ENCODE measurements at places on chromosomes 16 and 17. TPM values are rescaled to one million over a fixed set of nuclear protein-coding genes. Genes with fewer than 3 reads are reported as not detected.

DNA sequence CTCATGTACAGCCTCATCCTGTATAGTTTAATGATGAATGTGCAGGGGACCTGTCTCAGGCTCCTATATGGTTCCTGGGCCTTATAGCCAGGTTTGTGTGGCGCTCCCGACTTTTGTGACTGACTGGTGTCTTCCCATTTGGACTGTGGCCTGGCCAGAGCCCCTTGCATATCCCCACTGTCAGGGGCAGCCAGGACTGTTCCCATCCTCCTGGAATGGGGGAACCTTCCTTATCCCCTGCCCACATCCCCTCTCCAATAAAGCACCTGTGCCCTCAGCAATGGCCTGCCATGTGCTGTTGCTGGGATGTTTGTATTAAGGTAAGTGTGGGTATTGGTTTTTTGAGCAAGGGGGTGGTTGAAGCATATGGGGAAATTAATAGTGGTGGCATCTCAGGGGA, 2.6 kb downstream of the B3GNT9 start:
- DNase-seq, result peak; percentile 43
- no peaks in the 10 kb centered on the region for H3K27me3 ChIP-seq
- peaks cover 14% of the 10 kb centered on the region for H3K36me3 ChIP-seq
- H3K4me3 ChIP-seq, result no peak overlapping the region
- H3K27ac ChIP-seq, result peak overlapping the region; percentile 65
- peaks cover 21% of the 10 kb centered on the region for H3K4me1 ChIP-seq

DNA sequence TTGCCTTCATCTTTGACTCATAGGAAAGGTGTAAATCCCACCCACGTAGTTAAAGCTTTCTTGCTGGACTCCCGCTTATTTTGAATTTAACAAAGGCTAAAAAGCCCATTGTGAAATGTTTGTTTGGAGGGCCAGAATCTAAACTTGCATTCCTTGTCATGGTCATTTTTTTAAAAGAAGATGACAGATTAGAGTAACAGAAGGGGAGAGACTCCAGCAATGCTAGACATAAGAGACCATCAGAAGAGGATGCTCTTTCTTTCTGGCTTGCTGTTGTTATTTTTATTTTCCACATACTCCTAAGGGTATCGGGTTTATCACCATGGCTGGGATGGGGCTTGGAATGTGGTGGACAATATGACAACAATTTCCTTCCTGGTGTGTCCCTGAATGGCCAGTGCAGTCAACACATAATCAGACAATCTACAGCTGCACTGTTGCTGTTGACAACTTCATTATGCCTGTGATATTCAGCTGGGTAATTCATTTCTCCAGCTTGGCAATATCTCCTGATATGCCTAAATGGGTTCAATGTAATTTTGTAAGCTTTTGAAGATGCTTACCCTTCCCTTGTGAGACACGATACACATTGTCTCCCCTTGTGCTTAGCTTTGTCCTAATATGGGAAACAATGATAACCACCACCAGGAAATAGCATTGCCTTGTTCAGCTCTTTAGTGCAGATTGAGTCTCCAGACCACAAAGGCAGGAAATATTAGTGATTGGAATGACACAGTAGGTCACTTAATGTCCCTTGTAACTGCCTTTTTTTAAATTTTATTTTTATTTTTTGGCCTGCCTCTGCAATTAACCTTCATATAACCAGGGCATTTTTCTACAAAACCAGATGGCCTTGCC, 164.3 kb downstream of the ANKFN1 start:
- no peak overlapping the region for H3K27ac ChIP-seq
- no peaks in the 10 kb centered on the region for H3K36me3 ChIP-seq
- peaks cover 12% of the 10 kb centered on the region for H3K4me1 ChIP-seq

DNA sequence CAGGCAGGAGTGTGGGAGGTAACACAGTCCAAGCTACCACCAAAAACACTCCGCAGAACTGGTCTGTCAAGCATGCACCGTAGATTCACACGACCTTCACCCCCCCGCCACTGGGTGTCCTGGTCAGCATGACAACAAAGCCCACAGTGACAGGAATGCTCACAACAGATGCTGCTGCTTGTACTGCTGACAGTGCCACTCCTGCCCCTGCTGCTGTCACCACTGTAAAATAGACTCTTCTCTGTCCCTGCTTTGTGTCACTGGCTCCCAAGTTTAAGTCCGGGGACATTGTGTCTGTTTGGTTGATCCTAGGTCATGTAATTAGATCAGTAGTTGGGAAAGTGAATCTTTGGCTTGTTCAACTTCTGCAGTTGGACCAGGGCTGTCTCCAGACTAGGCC, 7.0 kb upstream of the ODF4 start:
- no peak overlapping the region for H3K4me3 ChIP-seq
- DNase-seq, result no peak
- H3K36me3 ChIP-seq, result no peaks in the 10 kb centered on the region
- H3K4me1 ChIP-seq, result no peaks in the 10 kb centered on the region

GRCh38 chr17:7806587-7806986, 27.4 kb upstream of the KDM6B start:
- H3K4me1 ChIP-seq, result no peaks in the 10 kb centered on the region
- H3K4me3 ChIP-seq, result no peak overlapping the region
- H3K27ac ChIP-seq, result no peak overlapping the region

DNA sequence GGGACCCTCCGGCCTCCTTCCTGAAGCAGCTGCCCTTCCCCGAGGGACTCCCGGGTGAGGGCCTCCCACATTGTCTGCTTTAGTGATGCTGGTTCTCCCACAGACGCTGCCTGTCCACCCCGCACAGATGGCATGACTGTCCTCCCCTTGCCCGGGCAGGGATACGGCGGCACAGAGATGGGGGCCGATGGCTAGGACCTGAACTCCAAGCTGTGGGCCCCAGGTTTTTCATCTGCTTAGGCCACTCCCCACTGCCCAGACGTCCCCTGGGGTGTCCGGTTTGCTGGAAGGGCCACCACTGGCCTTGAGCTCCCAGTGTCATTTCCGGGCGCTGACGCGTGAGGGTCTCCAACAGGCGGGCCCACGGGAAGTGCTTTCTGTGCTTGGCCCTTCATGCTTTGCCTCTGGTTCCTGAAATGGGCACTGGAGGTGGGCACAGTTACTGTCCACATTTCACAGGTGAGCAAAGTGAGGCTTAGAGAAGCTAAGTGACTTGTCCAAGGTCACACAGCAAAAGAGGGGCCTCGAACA, 87.4 kb upstream of the CBX4 start:
- peaks cover 9% of the 10 kb centered on the region for H3K27me3 ChIP-seq
- DNase-seq, result no peak
- H3K27ac ChIP-seq, result no peak overlapping the region
- H3K36me3 ChIP-seq, result no peaks in the 10 kb centered on the region

DNA sequence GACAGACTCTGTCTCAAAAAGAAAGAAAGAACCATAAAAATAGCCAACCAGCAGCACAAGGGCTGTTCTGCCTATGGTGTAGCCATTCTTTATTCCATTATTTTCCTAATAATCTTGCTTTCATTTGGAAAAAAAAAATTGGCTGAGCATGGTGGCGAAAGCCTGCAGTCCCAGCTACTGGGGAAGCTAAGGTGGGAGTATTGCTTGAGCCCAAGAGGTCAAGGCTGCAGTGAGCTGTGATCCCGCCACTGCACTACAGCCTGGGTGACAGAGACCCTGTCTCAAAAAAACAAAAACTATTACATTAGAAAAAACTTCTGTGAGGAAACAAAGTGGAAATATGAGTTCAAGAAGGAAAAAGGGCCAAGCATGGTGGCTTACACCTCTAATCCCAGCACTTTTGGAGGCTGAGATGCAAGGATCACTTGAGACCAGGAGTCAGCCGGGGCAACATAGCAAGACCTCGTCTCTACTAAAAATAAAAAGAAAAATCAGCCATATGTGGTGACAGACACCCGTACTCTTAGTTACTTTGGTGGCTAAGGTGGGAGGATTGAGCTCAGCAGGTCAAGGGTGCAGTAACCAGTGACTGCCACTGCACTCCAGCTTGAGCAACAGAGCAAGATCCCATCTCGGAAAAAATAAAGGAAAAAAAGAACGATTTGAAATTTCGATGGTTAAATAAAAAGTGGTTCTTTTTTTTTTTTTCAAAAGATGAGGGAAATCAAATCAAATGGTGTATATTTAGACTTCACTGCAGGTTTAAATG, 2.5 kb downstream of the DCAKD start:
- H3K27ac ChIP-seq, result no peak overlapping the region
- DNase-seq, result no peak
- H3K4me1 ChIP-seq, result peaks cover 28% of the 10 kb centered on the region
- H3K27me3 ChIP-seq, result no peaks in the 10 kb centered on the region
- no peaks in the 10 kb centered on the region for H3K36me3 ChIP-seq
- no peak overlapping the region for H3K4me3 ChIP-seq

- no peak for DNase-seq
- peak overlapping the region; percentile 15 for H3K27ac ChIP-seq
- no peaks in the 10 kb centered on the region for H3K36me3 ChIP-seq
These were observed 8.8 kb downstream of the NFATC3 start for GRCh38 chr16:68093816-68094613.

DNA sequence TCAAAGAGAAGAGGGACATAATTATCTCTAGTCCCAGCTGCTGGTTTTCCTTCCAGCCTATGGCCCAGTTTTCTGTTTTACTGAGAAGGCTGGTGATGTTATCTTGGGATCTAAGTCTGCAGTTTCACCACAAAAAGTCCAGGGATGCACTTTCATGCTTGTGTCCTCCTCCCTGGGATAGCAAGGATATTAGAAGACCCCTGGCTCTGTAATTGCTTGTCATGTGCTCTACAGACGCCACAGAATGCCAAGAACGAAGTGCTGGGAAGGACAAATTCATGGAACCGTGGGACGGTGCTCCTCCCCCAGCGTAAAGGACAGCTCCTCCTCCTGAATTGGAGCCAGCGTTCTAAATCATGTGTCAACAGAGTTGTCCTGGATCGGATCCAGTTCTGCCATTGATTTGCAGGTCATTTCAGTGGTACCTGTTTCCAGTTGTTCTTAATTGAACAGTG, 8.6 kb downstream of the MAPT start:
- no peaks in the 10 kb centered on the region for H3K36me3 ChIP-seq
- no peak for DNase-seq
- no peaks in the 10 kb centered on the region for H3K4me1 ChIP-seq
- H3K27ac ChIP-seq, result no peak overlapping the region
- peaks cover 49% of the 10 kb centered on the region for H3K27me3 ChIP-seq
- H3K4me3 ChIP-seq, result no peak overlapping the region

DNA sequence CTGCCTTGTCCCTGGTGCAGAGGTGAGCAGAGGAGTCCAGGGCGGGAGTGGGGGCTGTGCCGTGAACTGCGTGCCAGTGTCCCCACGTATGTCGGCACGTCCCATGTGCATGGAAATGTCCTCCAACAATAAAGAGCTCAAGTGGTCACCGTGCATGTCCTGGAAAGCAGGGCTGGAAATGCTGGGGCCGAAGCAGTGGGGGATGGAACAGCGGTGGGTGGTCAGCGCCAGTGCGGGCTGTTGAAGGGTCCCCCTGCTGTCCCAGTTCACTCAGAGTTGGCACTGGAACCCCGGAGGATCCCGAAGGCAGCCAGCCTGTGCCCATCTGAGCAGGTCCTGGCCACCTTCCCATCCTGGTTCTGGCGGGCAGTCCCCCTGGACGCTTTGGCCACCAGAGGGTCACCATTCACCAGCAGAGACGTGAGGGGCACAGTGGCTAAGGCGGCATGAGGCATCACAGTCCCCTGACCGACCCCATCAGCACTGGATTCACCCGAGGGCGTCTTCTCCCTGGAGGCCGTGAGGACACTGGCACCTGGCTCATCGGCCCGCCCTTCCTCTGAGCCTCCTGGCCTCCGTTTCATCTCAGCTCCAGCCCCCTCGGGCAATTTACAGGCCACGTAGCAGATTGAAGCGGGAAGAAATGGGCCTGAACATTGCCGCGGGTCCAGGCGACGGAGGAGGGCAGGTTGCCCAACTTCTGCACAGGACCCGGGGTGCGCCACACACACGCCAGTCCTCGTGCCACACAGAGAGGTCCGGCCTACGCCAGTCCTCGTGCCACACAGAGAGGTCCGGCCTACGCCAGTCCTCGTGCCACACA, 10.1 kb downstream of the GCGR start:
- H3K4me3 ChIP-seq, result no peak overlapping the region
- peaks cover 8% of the 10 kb centered on the region for H3K27me3 ChIP-seq
- H3K27ac ChIP-seq, result no peak overlapping the region
- H3K4me1 ChIP-seq, result no peaks in the 10 kb centered on the region
- no peaks in the 10 kb centered on the region for H3K36me3 ChIP-seq

GRCh38 chr17:19343671-19344151, 18.8 kb downstream of the B9D1 start:
- no peak overlapping the region for H3K27ac ChIP-seq
- H3K4me1 ChIP-seq, result peaks cover 50% of the 10 kb centered on the region
- no peak overlapping the region for H3K4me3 ChIP-seq

- H3K4me3 ChIP-seq, result no peak overlapping the region
- no peak overlapping the region for H3K27ac ChIP-seq
- H3K27me3 ChIP-seq, result no peaks in the 10 kb centered on the region
These were observed 13.7 kb downstream of the SHCBP1 start for GRCh38 chr16:46607529-46607928.

- no peak overlapping the region for H3K4me3 ChIP-seq
- H3K4me1 ChIP-seq, result peaks cover 26% of the 10 kb centered on the region
- no peaks in the 10 kb centered on the region for H3K27me3 ChIP-seq
- H3K27ac ChIP-seq, result no peak overlapping the region
- no peaks in the 10 kb centered on the region for H3K36me3 ChIP-seq
These were observed 8.4 kb upstream of the MAF start for GRCh38 chr16:79608976-79609375.

DNA sequence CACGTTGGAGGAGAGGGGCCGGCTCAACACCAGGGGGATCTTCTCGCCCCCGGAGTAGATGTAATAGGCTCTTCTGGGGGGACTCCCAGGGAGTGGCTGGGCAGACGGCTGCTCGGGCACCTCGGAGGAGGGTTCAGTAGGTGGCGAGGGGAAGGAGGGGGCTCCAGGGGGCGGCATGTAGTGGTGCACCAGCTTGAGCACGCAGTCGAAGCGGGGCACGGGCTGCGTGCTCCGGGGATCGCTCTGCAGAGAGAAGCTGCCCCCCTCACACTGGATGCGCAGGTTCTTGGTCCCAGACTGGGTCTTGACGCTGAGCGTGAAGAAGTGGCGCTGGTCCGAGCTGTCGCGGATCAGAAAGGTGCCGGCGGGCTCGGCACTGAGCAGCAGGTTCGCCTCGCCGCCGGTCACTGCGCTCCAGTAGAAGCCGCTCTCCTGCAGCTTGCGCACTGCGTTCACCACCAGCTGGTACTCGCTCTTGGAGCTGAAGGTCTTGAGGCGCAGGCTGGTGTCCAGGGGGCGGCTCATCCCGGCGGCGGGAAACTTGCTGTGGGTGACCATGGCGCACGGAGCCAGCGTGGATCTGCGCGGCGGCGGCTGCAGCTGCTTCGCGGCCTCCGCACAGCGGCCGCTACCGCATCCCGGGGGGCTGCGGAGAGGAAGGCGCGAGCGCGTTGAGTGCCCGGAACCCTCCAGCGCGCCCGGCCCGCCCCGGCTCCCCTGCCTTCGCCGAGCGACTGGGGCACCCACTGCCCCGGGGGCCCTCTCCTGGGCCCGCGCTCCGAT, 1.1 kb downstream of the SOCS3 start:
- peaks cover 49% of the 10 kb centered on the region for H3K4me1 ChIP-seq
- H3K27me3 ChIP-seq, result no peaks in the 10 kb centered on the region
- DNase-seq, result peak; percentile 83
- peaks cover 13% of the 10 kb centered on the region for H3K36me3 ChIP-seq
- H3K27ac ChIP-seq, result no peak overlapping the region

Gene ZSCAN10
- not detected for total RNA-seq

Gene ACLY
- total RNA-seq, result 181 TPM

Gene GHDC
- total RNA-seq, result 8.9 TPM

Gene KRT20
- not detected for total RNA-seq

Gene CPD
- total RNA-seq, result 78.1 TPM

Gene ACSM2A
- not detected for total RNA-seq

Gene ZNF205
- 13.2 TPM for total RNA-seq

Gene SEC14L5
- not detected for total RNA-seq
